Activated effector memory CD4-positive, alpha-beta T cell treated with anti-CD3 and anti-CD28 coated beads, Interleukin-2, amount 50 U/mL, for 16 hours (primary cell): ENCODE measurements at places on chromosomes 5 and 9.

DNA sequence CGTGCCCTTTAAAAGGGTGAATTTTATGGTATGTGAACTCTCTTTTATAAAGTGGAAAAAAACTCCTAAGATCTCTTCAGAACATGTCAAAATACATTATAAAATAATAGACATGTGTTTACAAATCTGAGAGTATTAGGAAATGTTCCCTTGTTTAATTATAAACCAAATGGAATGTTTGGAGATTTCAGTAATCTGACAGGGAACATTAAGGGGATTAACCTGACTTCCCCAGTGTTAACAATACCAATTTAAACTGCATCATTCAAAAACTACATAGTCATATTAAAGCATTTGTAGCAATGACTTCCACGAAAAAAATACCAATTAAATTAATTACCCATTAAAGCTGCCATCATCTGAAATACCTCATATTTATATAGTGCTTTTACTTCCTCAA, 1.6 kb upstream of the OCLN start:
- no peak for DNase-seq

GRCh38 chr9:132154863-132155567, 6.8 kb upstream of the NTNG2 start:
- no peak for DNase-seq

DNA sequence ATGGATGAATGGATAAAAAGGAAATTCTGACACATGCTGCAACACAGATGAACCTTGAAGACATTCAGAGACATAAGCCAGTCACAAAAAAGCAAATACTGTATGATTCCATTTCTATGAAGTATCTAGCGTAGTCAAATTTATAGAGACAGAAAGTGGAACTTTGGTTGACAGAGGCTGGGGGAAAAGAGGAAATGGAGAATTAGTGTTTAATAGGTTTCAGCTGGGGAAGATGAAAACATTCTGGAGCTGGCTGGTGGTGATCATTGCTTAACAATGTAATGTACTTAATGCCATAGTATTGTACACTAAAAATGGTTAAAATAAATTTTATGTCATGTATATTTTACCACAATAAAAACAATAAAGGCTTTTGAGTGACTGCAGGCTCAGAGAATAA, 24.2 kb downstream of the PPIC start:
- no peak for DNase-seq

- DNase-seq, result peak; percentile 57
Measured at GRCh38 chr9:93319301-93319991, 132.0 kb upstream of the FAM120A start.

- no peak for DNase-seq
Measured at GRCh38 chr9:97512966-97513560, 11.6 kb downstream of the TMOD1 start.

DNA sequence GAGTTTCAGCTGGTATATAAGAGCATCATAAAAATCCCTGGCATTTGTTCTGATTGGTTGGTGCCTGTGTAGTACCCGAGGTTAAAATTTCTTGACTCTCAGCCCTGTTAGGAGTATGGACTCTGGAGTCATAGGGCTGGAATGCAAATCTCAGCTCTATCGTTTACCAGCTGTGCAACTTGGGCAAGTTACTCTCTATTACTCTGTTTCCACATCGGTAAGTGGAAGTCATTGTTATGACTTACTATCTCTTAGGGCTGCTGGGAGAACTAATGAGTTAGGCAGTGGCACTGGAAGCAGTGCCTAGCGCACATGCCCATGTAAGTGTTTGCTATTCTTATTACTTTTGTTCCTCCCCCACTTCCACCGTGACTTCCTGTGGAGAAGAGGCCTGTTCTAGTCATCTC, 141.6 kb downstream of the BOD1 start:
- DNase-seq, result no peak

DNA sequence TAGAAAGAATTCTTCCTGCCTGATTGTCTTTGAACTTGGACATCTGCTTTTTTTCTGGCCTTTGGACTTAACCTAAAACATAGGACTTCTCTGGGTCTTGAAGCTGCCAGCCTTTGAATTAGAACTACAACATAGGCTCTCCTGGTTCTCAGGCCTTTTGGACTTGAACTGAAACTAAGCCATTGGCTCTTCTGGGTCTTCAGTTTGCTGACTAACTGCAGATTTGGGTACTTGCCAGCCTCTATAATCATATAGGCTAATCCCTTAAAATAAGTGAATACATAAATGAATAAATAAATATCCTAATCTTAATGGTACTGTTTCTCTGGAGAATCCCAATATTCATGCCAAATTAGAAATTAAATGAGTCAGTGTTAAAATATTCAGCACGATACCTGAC, 473.4 kb upstream of the PAPPA start:
- no peak for DNase-seq

DNA sequence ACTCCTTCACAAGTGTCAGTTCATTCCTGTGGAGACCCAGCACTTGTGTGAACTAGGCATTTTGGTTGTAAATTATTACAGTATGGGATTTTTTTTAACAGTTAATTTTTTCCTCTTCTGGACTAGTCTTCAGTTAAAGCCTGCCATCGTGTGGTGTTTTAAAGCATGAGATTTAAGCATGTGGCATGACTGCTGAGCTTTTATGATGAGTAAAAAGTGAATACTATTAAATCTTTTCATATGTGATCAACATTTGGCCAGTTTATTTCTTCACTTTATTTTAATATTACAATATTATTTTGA, 25.0 kb downstream of the LMNB1 start:
- DNase-seq, result no peak

GRCh38 chr9:121831869-121832268, 180.4 kb downstream of the DAB2IP start:
- DNase-seq, result no peak

DNA sequence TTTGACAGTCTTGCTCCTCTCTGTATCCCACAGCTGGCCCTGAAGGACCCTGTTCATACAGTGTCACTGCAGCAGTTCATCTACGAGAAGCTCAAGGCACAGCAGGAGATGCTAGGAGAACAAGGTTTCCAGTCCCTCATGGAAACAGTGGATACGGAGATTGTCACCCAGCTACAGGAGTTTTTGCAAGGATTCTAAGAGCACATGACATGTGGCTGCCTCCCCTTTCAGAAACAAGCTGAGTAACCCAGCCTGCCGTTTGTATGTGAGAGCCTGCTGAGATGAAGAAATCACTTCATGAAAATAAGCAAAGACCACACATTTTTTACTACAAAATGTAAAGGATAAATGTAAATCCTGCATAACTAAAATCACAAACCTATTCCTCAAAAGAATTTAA, 48.5 kb downstream of the LRRC70 start:
- DNase-seq, result no peak

DNA sequence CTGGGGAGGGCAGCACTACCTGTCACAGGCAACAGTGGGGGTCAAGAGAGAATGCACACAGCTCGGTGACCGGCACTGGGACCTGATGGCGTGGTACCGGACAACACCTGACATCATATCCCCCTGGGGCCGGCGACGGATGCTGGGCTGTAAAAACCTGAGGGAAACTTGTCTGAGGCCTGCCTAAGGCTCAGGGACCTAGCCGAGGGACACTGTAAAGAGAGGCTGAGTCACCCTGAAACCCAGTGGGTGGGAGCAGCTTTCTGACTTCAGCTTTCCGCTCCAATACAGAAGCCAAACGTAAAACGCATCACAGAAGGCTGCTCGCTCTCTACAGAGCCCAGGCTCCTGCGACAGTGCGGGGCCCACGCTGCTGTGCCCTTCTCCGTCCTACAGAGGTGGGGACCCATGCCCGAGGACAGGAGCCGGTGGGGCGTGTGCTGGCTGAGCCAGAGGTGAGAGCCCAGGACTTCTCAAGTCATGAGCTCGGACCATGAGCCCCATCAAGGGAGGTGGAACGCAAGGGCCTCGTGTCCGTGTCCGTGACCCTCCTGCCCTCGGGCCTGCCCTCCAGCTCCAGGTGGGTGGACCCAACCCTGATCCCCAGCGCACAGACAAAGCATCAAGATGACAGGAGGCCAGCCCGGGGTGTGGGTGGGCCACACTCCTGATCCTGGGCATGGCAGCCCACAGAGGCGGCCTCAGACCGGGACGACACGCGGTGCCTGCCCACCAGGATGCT, 5.3 kb downstream of the RALGDS start:
- DNase-seq, result peak; percentile 89

- DNase-seq, result no peak
Measured at GRCh38 chr5:6435356-6435755, 13.3 kb upstream of the UBE2QL1 start.

DNA sequence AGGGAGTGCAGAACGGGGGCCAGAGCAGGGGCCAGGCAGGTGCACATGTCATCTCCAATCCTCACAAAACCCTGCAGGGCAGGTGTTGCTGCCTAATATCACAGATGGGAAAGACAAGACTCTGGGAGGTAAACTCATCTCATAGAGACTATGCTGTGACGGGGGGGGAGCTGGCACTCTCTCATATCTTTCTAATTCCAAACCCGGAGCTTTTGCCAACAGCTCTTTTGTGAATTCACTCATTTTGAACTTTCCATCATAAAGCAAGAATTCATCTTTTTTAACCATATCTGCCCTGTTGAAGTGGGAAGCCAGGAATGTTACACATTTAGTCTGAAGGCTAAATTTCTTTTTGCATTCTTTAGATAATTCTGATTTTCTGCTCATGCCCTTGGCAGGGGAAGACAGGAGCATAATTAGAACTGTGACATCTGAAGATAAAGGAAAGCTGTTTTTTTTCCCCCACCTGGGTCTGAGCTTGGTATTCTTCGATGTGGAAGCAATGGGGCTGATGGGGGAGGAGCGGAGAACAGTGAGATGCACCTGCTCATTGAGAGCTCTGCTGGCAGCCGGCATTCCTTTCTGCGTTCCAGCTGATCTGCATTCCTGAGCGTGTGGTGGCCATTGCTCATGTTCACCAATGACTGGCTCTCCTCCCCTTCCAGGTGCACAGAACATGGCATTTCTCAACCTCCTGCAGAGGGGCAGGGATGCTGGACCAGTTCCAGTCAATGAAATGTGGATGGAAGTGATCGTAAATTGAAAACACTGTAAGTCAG, 159.2 kb downstream of the NSG2 start:
- no peak for DNase-seq

GRCh38 chr5:81435023-81435422, 41.1 kb upstream of the ACOT12 start:
- no peak for DNase-seq

DNA sequence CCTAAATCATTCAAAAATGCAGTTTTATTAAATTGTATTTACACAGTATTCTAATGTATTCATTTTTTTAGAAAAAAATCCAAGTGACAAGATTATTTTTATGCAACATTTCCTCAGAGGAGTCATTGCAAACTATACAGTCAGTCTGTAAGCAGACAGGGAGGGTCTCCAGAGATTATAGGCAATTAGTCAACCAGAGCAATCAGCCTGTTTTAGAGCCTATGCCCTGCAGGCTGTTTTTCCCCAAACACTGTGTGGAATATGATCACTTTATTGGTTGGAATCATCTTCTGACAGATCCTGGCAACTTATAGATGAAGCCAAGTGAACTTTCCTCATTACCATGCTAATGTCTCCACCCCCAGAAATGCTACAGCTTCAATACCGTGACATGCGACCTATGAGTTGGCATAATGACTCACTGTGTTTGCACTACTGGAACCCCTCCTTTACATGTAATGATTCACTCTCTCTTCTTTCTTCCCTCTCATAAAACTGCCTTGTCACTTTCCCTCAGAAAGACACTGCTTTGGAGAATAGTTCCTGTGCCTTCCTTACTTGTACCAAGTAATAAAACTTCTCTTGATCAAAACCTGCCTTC, 577.7 kb upstream of the FTMT start:
- no peak for DNase-seq

DNA sequence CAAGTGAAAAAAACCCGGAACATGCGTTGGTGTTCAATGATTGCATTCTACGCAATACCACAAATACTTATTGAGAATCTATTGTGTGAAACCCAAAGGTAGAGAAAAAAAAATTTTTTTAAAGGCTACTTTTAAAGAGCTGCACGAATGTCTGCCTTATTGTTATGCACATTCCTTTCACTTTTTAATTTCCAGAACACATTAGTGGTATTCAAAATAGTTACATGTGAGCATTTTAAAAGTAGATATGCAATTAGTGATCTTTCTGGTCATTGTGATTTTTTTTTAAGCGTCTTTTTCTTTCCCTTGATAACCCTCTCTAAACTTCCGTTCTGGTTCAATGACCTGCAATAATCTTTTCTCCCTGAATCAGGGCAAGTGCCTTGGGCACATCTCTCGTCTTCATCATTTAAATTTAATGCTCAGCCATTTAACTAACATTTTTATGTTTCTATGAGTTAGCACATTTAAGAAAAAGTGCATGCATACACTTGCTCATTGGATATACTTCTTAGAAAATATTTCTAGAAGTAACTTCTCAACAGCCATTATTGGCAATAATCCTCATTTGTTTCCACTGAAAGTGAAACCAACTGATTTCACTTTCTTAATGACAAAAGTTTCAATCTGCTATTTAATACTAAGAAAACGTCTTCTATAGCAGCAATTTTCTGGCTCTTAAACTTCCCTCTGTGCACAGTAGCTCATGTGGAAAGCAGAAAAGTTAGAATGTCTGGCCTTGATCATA, 80.3 kb downstream of the CDH6 start:
- no peak for DNase-seq

- peak; percentile 79 for DNase-seq
Measured at GRCh38 chr9:129752900-129753729, at the start of gene PTGES. PTGES (minus strand) TSS chr9:129753042; CDS start chr9:129753012, 30 bp downstream.

DNA sequence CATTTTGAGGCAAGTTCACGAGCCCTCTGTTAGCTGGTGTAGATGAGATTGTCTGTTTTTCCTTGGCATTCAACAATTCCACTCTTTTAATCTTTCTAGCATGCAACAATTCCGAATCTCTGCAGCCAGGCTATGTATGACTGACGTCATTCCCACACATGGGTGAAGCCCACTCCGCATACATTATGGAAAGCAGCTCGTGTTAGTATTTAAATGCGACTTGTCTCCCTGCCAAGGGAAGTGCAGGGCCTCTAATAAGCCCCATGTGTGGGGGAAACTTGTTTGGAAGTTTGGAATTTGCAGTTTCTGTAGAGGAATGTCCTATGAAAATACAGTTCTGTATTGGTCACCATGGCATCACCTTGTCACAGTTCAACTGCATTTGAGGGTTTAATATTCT, 146.0 kb upstream of the FBXL7 start:
- no peak for DNase-seq

- no peak for DNase-seq
Measured at GRCh38 chr5:127969002-127969401, 114.6 kb upstream of the SLC12A2 start.

- DNase-seq, result no peak
Measured at GRCh38 chr9:105865285-105865684, 170.9 kb downstream of the TMEM38B start.

DNA sequence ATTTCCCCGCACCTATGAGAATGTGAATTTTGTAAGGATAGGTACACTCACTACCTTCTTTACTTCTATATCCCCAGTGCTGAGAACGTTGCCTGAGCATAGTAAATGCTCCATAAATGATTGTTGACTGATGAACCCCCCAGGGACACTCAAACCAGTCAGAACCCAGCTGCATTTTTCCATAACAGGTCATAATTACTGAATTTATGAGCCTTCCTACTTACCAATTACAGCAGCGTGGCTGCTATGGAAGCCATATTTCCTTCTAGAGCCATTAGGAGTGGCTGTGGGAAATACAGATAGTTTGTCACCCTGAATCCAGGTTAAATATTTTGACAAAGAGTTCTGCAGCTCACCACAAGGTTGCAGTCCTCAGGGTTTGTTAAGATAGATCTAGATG, 135.0 kb downstream of the TAF11L14 start:
- no peak for DNase-seq
